ENCODE measurements at places on chromosomes 1 and 21. TPM values are rescaled to one million over a fixed set of nuclear protein-coding genes. Genes with fewer than 3 reads are reported as not detected.

- no peaks in the 10 kb centered on the region for H3K27me3 ChIP-seq
- no peak overlapping the region for H3K27ac ChIP-seq
- no peak overlapping the region for H3K4me3 ChIP-seq
- DNase-seq = no peak
Observed at GRCh38 chr1:24717887-24718650, 27.2 kb upstream of the CLIC4 start.

- no peaks in the 10 kb centered on the region for H3K4me1 ChIP-seq
- H3K4me3 ChIP-seq = no peak overlapping the region
- no peak overlapping the region for H3K27ac ChIP-seq
Observed at GRCh38 chr1:82319546-82319945, 518.8 kb downstream of the ADGRL2 start.

- H3K4me3 ChIP-seq = peak overlapping the region; percentile 24
- no peak for DNase-seq
- H3K4me1 ChIP-seq = peaks cover 54% of the 10 kb centered on the region
- H3K27ac ChIP-seq = peak overlapping the region; percentile 99
- no peaks in the 10 kb centered on the region for H3K27me3 ChIP-seq
- H3K36me3 ChIP-seq = peaks cover 17% of the 10 kb centered on the region
Observed at GRCh38 chr1:56534130-56534651, 45.2 kb downstream of the PLPP3 start.

DNA sequence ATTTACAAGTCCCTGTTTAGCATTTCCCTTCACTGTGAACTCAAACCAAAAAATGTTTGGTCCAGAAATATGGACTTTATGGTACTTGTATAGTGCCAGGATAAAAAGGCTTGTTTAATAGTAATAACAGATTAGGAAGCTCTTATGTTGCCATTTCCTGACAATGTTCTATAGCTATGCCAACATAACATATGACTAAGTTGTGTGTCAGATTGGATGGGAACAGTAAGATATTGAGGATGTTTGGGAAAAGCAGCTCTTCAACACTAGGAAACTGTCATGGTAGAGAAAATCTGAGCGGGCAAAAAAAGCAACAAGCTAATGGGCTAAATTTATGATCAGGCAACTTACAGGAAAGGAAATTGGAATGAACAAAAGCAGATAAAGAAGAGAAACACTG, 287.1 kb upstream of the ADGRL4 start:
- no peaks in the 10 kb centered on the region for H3K4me1 ChIP-seq
- H3K4me3 ChIP-seq = no peak overlapping the region
- no peaks in the 10 kb centered on the region for H3K36me3 ChIP-seq

DNA sequence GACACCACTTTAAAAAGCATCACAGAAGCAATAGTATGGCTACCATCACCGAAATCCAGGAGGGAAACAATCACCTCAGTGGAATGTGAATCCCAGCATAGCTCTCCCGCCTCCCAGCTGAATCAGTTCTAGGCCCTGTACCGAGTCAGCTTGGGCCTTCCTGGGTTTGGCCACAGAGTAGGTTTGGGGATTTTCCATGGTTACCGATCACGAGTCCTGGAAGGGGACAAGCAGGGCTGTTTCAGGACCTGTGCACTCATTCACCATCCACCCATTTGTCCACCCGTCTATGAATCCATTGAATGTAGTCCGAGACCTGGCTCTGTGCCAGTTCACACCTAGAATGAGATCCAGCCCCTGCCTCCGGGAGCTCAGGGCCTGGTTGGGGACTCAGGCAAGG, 94.2 kb downstream of the ARHGEF10L start:
- no peak for DNase-seq
- H3K27me3 ChIP-seq = no peaks in the 10 kb centered on the region
- no peak overlapping the region for H3K4me3 ChIP-seq
- H3K36me3 ChIP-seq = peaks cover 61% of the 10 kb centered on the region
- H3K27ac ChIP-seq = no peak overlapping the region

- H3K27ac ChIP-seq = no peak overlapping the region
- peaks cover 5% of the 10 kb centered on the region for H3K36me3 ChIP-seq
- peak overlapping the region; percentile 15 for H3K4me3 ChIP-seq
- H3K27me3 ChIP-seq = no peaks in the 10 kb centered on the region
- DNase-seq = no peak
- H3K4me1 ChIP-seq = peaks cover 20% of the 10 kb centered on the region
Observed at GRCh38 chr1:230109895-230110667, 43.0 kb downstream of the GALNT2 start.

DNA sequence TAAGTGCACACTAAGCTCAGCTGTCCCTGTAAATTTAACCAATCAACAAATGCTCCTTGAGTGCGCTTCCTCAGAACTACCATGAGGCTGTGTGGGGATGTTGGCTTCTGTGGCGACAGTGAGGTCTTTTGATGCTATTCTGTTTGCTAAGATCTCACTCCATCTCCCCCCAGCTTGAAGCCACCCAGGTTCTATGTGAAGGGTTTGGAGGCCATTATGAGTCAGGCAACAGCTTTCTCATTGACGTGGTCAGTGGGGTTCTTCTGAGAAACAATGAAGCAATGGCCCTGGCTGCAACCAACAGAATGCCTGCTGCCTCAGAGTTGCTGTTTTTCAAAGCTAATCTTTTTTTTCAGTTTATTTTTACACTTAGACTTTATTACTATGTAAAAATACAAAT, 205.5 kb downstream of the PTBP2 start:
- no peak for DNase-seq
- H3K4me3 ChIP-seq = no peak overlapping the region
- H3K27ac ChIP-seq = no peak overlapping the region
- H3K36me3 ChIP-seq = peaks cover 13% of the 10 kb centered on the region
- H3K27me3 ChIP-seq = no peaks in the 10 kb centered on the region

DNA sequence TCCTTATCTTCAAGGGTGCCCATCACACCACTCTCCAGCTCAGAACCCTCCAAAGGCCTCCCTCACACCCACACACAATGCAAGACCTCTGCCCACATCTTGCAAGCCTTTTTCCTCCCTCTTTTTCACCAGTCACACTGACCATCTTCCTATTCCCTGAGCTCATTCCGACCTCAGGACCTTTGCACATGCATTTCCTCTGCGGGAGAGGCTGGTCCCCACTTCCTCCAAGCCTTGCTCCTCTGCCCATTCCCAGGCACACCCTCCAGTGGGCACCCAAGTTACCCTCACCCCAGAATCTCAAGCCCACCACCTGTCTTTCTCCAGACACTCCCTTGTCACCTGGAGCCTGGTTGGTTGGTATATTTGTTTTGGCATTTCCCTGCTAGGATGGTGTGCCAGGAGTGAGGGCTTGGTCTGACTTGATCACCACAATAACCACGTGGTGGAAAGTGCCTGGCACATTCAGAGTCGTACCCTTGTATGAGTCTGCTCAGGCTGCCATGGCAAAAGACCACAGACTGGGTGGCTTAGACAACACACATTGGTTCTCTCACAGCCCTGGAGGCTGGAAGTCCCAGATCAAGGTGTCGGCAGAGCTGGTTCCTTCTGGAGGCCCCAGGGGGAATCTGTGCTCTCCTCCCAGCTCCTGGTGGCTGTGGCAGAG, 13.2 kb downstream of the MX2 start:
- 0 out of 2 replicates have a peak, but pooled peaks cover 7% of the 10 kb centered on the region for H3K36me3 ChIP-seq
- no peak for DNase-seq
- H3K27ac ChIP-seq = no peak overlapping the region
- H3K27me3 ChIP-seq = no peaks in the 10 kb centered on the region

GRCh38 chr1:208217781-208218180, 26.4 kb downstream of the PLXNA2 start:
- no peaks in the 10 kb centered on the region for H3K27me3 ChIP-seq
- H3K4me1 ChIP-seq = no peaks in the 10 kb centered on the region
- H3K4me3 ChIP-seq = no peak overlapping the region
- DNase-seq = no peak
- H3K27ac ChIP-seq = no peak overlapping the region

GRCh38 chr1:118785246-118785645, 202.9 kb downstream of the TBX15 start:
- H3K36me3 ChIP-seq = no peaks in the 10 kb centered on the region
- H3K27me3 ChIP-seq = no peaks in the 10 kb centered on the region
- H3K4me3 ChIP-seq = no peak overlapping the region

DNA sequence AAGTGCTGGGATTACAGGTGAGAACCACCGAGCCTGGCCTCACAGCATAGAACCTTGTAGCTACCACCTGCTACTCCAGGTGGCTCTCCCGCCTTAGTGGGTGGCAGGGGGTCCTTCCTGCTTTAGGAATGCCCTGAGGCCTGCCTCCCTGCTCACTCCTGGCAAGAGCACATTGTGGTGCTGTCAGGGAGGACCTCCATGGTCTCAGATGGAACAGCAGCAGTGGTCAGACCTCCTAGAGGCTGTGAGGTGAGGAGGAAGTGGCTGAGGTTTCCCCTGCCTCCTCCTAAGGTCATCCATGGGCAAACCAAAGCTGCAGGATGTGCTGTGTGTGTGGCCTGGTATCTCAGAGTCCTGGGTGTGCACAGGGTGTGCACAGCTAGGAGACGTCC, 6.7 kb downstream of the SOX13 start:
- peak overlapping the region; percentile 34 for H3K4me3 ChIP-seq
- H3K4me1 ChIP-seq = peaks cover 35% of the 10 kb centered on the region
- peak; percentile 89 for DNase-seq
- peak overlapping the region; percentile 83 for H3K27ac ChIP-seq

- H3K36me3 ChIP-seq = no peaks in the 10 kb centered on the region
- H3K4me1 ChIP-seq = no peaks in the 10 kb centered on the region
- H3K27me3 ChIP-seq = no peaks in the 10 kb centered on the region
- no peak overlapping the region for H3K27ac ChIP-seq
Observed at GRCh38 chr1:66246351-66247269, 287.3 kb upstream of the SGIP1 start.

GRCh38 chr1:45752441-45753052, 2.1 kb upstream of the IPP start:
- no peak overlapping the region for H3K4me3 ChIP-seq
- H3K27me3 ChIP-seq = no peaks in the 10 kb centered on the region
- H3K4me1 ChIP-seq = no peaks in the 10 kb centered on the region
- no peak overlapping the region for H3K27ac ChIP-seq
- peaks cover 10% of the 10 kb centered on the region for H3K36me3 ChIP-seq

DNA sequence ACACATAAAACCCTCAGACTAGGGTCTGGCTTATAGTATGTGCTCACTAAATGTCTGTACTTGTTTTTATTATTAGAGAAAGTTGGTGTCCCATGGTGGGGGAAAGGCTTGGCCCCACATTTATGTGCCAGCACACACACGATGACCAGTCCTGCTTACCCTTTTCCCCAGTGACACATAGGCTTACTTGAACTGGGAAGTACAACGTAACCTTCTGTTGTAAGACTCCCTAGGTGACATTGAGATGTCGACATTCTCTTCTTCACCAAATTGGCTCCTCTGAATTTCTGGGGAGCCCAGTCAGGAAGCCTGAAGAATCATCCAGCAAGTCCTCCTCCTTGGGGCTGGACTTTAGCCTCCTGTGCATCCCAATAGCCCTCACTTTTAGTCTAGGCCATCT, 1.7 kb upstream of the MECR start:
- H3K4me1 ChIP-seq = peaks cover 5% of the 10 kb centered on the region
- H3K36me3 ChIP-seq = no peaks in the 10 kb centered on the region
- no peak overlapping the region for H3K4me3 ChIP-seq
- no peak overlapping the region for H3K27ac ChIP-seq
- DNase-seq = no peak

- H3K27me3 ChIP-seq = no peaks in the 10 kb centered on the region
- H3K36me3 ChIP-seq = no peaks in the 10 kb centered on the region
- DNase-seq = peak; percentile 97
- H3K27ac ChIP-seq = peak within 1 kb of the TSS; percentile 2
Observed at GRCh38 chr1:11735854-11736745, at the start of gene AGTRAP. Gene AGTRAP (plus strand): TSS chr1:11736136. CDS start chr1:11736209, 73 bp downstream.

DNA sequence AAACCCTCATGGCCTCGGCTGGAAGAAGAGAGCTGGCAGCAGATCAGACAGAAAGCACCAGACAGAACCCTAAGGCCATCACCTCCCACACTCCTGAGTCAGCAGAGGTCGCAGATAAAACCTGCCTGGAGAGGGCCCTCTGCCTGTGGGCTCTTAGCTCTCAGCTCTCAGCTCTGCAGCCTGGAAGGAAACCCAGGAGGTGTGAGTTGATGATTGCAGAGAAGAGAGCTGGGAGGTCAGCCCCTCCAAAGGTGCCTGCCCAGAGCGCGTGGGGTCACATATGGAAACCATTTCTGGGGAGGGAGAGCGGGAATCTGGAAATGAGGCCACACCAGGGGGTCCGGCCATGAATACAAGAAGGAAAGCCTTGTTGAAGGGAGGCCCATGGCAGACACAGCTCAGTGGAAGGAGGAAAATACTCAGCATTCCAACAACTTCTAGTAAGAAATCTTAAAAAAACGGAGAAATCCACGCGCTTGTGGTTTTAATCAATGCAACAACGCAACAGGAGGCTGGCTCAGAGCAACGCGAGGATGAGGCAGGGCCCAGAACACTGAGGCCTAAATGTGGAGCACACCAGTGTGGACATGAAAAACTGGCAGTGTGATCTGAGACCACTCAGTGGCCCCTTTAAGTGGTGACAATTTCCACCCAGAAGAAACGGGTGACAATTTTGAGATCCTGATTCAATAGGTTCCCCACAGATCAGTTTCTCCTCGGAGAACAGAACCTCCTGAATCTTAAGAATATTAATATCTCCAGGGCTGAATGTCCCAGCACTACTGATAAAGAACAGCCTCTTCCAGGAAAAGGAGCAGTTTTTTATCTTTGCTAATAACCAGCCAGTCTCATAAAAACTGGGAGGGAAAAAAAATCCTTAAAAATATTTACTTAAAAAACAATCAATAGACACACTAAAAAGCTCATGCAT, 45.7 kb downstream of the PSMG1 start:
- peak; percentile 71 for DNase-seq
- H3K36me3 ChIP-seq = no peaks in the 10 kb centered on the region
- no peaks in the 10 kb centered on the region for H3K27me3 ChIP-seq
- no peak overlapping the region for H3K4me3 ChIP-seq
- H3K27ac ChIP-seq = no peak overlapping the region

DNA sequence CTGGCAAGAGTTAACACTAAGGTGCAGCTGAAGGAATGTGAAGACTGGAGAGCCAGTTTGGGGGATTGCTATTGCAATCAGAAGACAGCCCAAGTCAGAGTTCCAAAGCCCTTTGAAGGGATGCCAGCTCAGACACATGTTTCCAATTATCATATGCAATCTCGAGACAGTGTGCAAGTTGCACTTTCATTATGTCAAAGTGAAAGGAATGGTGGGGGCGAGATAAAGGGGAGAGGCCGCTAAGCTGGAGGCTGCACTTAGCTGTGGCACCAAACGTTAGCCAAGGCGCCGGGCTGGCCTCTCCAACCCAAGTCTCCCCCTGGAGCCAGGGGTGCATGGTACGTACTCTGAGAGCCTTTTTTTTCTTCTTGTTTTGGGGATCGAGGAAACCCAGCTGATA, 58.0 kb downstream of the NGF start:
- no peak for DNase-seq
- H3K27ac ChIP-seq = no peak overlapping the region
- H3K4me3 ChIP-seq = no peak overlapping the region
- H3K36me3 ChIP-seq = peaks cover 4% of the 10 kb centered on the region
- no peaks in the 10 kb centered on the region for H3K27me3 ChIP-seq

GRCh38 chr1:9909234-9910046, 629 bp downstream of the CTNNBIP1 start:
- no peaks in the 10 kb centered on the region for H3K27me3 ChIP-seq
- no peak for DNase-seq
- H3K36me3 ChIP-seq = no peaks in the 10 kb centered on the region
- peak overlapping the region; percentile 95 for H3K4me3 ChIP-seq

Gene SYTL1
- 13.0 TPM for total RNA-seq

Gene GFI1
- total RNA-seq = 0.11 TPM

Gene PLEKHA6
- 2.1 TPM for total RNA-seq

Gene GON4L
- 50.2 TPM for total RNA-seq

Gene MSH4
- 0.63 TPM for total RNA-seq

Gene CD46
- 90.0 TPM for total RNA-seq

Measured in H9 (cell line).